Stimulated activated CD4-positive, alpha-beta T cell treated with anti-CD3 and anti-CD28 coated beads, Interleukin-4, amount 100 ng/mL, for 4 hours (primary cell): ENCODE measurements at places on chromosomes 16 and 17.

- no peak for DNase-seq
Observed at GRCh38 chr17:18037486-18037885, 1.5 kb downstream of the ATPAF2 start.

GRCh38 chr16:56513972-56514371 lies 5.9 kb downstream of the BBS2 start:
- DNase-seq = peak; percentile 41

DNA sequence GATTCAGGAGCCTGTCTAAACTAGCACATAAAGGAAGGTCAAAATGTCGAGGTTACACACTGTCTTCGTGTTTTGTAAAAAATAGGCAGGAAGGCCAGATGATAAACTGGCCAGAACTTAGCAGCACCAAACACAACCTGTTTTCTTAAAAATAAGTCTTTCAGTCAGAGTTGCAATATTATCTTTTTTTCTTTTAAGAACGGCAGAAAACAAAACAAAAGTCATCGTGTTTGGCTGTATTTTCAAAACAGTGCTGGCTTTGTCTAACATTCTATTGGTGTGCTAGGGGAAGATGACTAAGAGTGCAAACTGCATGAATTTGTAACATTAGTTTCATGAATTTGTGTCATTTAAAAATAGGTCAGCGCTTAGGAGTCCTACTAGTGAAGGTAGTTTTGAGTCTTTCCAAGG lies 5.3 kb downstream of the MAF start:
- no peak for DNase-seq

DNA sequence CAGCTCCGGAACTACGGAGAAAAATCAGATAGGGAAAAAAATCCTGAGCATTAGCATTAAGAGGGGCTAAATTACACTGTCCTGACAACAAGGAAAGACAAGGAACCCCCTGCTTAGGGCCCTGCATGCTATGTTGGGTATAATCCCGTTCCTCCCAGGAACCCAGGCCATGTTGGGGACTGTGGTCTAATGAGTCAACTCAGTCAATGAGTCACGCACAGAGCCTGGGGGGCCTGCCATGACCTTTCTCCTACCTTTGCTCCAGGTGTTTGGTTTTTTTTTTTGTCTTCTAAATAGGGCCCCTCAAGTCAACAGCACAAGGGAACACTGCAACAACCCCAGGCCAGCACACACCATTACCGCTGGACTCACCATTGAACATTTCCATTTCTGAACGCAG lies 8.9 kb upstream of the ZNF200 start:
- DNase-seq = no peak

- DNase-seq = no peak
Observed at GRCh38 chr16:30144017-30144416, 21.0 kb upstream of the MAPK3 start.

- DNase-seq = no peak
Observed at GRCh38 chr17:74165797-74166365, 37.6 kb upstream of the RPL38 start.

DNA sequence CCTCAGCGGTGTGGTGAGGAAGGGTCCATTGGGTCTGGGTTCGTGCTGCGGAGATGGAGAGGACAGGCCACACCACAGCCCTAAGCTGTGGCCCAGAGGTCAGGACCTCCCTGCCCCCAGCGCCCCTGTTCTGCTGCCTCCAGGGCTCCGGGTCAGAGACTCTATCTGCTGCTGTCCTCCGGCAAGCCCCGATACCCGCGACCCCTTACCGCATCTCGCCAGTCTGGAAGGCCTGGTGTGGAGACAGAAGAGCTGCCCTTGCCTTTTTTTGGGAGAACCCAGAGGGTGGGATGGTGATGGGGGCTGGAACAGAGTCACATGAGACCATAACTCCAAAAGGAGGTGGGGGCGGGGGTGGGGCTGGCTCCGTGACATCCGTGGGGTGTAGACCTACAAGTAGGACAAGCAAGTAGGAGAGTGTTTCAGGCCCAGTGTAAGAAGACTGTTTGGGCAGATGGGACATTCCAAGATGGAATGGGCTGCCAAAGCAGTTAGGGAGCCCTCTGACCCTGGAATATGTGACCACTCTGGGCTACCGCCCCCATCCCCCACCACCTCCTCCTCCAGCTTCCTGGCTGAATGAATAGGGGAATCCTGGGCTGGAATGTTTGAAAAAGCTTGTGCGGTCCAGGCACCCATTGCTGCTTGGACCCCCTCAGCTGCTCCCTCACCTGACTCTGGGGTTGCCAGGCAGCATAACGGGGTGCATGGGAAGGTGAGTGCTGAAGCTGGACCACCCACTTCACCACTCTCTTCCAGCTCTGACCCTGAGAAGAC lies 1.4 kb downstream of the XYLT2 start:
- no peak for DNase-seq

GRCh38 chr16:63998-64913 lies 8.2 kb downstream of the RHBDF1 start:
- DNase-seq = no peak

GRCh38 chr17:32593003-32593402 lies 106.2 kb downstream of the CDK5R1 start:
- no peak for DNase-seq
